ENCODE measurements at places on chromosomes 4 and X. TPM values are rescaled to one million over a fixed set of nuclear protein-coding genes. Genes with fewer than 3 reads are reported as not detected.

- DNase-seq = no peak
Measured at GRCh38 chr4:144181391-144181790, 40.9 kb upstream of the GYPA start.

DNA sequence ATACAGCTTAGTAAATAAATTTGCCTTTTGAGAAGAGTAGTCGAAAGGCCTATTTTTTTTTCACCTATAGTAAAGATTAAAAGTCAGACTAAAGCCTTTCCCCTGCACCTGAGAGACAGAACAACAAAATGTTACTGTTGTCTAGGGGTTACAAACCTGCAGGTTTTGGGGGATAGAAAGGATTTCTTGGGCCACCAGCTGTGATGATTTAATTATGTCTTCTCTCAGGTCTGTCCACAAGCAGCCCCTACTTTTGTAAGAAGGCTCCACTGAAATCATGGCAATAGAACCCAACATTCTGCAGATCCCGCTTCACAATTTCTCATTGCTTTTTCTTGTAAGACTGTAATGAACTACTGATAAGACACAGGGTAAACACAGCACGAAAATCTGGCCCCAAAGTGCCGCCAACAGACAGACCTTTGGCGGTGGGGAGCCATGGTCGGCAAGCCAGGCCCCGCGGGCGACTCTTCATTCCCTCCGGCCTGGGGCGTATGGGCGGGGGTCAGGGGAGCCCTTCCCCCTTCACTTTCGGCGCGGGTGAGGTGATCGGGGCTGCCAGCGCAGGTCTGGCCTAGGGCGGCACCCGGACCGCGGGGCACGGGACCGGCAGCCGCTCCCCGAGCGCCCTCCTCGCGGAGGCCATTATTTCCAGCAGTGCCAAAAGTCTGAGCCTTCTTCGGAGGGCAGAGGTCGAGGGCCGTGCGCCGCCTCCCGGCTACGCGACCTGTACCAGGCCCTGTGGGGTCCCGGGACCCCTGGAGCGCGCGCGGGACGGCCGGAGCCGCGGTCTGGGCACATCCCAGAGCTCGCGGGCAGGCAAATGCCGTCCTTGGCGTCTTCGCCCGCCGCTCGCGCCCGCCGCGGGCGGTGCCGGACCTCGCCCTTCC is 812 bp upstream of the KDM6A start:
- DNase-seq = no peak

- DNase-seq = no peak
Measured at GRCh38 chr4:145824463-145824862, 114.2 kb downstream of the ZNF827 start.

- DNase-seq = no peak
Measured at GRCh38 chr4:55675196-55675793, 39.2 kb upstream of the NMU start.

DNA sequence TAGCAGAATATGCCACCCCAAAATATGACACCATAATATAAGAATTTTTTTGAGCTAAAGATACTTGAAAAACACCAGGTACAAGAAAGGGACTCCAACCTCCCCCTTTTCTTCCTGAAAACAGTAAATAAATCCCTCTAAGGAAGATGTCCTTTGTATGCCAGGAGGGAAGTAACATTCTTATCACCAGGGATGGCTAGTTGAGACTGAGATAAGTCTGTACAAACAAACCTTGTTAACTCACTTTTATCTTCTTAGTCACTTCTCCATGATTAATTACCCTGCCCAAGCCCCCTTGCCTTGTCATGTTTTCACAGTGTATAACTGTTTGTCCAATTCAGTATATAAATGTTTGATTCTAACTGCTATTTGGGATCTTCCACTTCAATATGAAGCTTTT is 888.0 kb downstream of the PCDH18 start:
- no peak for DNase-seq

GRCh38 chr4:18057821-18058533 is 36.4 kb upstream of the LCORL start:
- DNase-seq = no peak

- DNase-seq = no peak
Measured at GRCh38 chr4:139676913-139677585, 11.4 kb downstream of the MGST2 start.

GRCh38 chr4:179307297-179308136 is 1865.3 kb upstream of the AGA start:
- DNase-seq = no peak

GRCh38 chrX:113770071-113770470 is 813.8 kb upstream of the HTR2C start:
- DNase-seq = no peak

- no peak for DNase-seq
Measured at GRCh38 chr4:7001271-7001670, 41.9 kb upstream of the TADA2B start.

DNA sequence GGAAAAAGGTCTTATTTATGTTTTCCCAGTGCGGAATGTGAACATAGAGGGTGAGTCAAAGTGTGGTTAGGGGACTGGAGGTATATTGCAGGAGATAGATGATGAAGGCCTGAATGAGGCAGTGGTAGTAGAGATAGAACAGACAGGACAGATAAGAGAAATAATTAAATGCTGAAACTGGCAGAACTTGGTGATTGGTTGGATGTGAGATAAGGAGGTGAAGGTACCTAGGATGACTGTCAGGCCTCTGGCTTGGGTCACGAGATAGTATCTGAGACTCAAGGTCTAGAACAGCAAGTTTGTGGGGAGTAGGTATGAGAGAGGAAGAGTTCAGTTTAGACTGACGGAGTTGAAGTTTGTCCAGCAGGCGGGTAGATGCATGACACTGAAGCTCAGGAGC is 3.5 kb downstream of the MND1 start:
- DNase-seq = no peak

GRCh38 chr4:55635741-55636655 is at the start of gene NMU:
Gene NMU, minus strand, starts transcription at chr4:55636298. Its CDS starts 106 bp downstream, at chr4:55636192.
- DNase-seq = no peak

DNA sequence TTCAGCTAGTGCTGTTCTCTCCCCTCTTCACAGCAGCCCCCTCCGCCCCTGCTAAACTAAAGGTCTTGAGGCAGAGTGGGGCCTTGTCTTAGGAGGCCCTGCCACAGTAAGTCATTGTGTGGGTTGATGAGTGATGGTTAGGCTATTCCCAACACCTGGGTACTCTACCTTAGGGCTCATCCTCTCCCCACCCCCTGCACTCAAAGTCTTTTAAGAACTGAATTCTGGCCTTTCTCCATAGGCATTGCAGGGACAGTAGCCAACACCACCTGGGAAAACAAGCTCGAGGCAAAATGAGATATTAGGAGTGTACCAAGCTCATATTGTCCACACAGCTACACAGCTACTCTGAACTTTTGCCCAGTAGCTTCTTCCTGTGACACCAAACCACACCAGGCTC is 42.5 kb downstream of the RAB40AL start:
- DNase-seq = no peak

DNA sequence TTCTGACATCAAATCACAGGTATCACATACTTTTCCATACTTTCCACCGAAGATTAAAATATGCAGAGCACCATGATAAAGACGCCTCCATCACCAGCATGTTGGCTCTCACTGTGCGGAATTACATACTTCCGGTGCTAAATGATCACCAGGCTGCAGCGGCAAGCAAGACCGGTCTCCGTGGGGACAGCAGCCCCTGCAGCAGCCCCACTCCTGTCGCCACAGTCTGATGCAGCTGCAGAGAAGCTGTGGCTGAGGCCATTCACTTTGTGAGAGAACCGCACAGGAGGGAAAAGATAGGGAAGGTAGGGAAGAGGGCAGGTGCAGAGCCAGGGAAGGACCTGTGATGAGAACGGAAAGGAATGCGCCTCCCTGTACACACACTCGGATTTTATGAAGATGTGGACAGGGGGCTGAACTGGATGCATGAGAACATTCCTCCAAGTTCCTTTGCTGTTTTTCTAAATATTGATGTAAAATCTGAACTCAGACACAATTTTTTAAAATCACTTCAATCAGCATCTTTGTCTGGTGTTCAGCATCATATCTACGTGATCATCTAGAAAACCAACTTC is 38.3 kb downstream of the AFAP1 start:
- DNase-seq = no peak

DNA sequence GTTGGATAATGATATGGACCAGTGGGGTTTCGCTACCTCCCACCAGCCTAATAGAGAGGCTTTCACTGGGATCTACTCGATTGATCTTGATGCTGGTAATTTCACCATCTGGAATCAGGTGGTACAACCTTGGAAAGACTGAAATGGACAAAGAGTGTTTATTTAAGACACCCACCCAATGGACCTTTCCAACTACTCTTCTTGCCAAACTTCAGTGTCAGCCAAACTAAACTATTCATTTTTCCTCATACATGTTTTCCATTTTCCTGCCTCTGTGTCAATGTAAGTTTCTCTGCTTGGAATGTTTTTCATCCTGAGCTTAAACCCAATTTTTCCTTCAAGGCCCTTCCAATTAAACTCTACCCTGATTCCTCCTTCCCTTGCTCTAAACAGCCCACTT is 92.6 kb downstream of the LNX1 start:
- DNase-seq = no peak

DNA sequence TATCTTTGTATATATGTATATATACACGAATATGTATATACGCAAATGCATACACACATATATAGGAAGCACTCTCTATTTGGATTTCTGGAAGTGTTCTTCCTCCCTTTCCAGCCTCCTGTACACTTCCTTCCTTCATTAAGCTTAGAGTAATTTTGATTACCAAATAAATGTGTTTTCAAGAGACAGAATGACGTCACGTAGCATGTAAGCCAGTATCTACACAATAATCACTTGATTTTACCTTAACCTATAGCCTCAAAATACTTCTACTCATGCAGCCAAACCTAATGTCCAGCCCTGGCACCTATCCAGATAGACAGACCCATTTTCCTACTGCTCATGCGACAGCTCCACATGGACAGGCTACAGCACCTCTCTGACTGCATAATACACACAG is 29.9 kb downstream of the MAGEA10 start:
- no peak for DNase-seq

GRCh38 chr4:173538909-173539445 is 8.9 kb upstream of the HAND2 start:
- no peak for DNase-seq

DNA sequence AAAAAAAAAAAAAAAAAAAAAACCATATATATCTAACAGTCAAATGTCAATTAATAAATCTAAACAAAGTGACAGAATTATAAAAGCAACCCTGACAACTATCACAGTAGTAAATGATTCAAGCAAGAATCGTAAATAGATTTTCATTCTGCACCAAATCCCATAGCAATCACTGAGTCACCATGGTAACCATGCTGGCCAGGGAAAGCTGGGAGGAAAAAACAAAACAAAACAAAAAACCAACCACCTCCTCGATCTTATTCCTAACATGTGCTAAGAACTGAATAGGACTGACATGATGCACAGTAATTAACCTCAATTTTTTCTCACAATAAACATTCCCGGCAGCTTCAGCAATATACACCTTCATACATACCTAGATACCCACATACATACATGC is 30.6 kb upstream of the RAB40A start:
- no peak for DNase-seq

DNA sequence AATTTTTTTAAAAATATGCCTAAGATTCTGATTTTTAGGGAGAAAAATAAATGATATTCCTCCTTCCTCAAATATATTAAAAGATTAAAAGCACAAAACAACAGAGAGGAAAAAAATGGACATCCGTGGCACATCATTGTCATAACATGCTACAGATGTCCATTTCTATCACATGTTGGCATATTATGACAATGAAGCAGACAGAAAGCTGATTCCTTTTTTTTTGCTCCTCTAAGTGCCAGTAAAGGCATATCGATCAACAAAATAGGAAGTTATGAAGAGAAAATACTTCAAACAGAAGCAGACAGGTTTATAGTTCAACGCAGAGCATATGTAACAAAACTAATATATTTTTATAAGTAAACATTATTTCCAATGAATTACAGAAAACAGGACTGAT is 11.2 kb downstream of the KLHL8 start:
- no peak for DNase-seq

DNA sequence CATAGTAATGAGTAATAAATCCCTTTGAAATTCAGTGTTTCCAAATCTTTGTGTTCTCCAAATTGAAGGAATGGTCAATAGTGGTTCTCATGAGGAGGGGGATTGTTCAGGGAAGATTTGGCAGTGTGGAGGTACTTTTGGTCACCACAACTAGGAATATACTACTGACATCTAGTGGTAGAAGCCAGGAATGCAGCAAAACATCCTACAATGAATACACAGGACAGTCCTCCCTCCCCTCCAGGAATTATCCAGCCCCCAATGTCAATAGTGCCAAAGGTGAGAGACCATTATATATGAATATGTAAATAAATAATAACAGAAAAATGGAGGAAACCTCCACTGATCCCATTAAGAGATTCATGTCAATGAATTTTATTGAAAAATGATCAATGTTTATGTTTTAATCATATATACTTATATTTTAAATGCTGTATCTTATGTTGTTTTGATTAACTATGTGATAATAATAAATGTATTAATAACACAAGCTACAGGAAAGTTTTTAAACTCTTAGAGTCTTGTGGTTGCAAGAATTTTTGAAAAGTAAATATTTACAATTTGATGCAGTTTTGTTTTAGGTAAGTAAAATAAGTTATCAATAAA is 14.4 kb upstream of the FAM9A start:
- DNase-seq = no peak

- no peak for DNase-seq
Measured at GRCh38 chr4:153084224-153084979, 119.8 kb upstream of the TRIM2 start.

DNA sequence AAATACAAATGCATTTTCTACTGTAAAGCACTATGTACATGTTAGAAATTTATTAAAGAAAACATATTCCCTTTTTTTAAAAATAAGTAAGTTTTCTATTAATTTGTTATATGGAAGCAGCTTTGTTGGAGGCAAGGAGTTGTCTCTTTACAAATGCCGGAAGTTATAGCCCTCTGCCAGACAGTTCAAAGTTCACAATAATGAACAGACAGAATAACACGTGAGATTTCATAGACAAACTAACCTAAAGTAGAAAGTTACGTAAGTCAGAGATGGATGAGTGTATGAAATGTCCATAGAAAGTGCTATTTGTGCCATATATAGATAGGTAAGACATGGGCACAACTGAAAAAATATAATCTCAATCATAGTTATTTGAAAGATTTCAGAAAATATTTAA is 43.9 kb upstream of the NEIL3 start:
- no peak for DNase-seq

DNA sequence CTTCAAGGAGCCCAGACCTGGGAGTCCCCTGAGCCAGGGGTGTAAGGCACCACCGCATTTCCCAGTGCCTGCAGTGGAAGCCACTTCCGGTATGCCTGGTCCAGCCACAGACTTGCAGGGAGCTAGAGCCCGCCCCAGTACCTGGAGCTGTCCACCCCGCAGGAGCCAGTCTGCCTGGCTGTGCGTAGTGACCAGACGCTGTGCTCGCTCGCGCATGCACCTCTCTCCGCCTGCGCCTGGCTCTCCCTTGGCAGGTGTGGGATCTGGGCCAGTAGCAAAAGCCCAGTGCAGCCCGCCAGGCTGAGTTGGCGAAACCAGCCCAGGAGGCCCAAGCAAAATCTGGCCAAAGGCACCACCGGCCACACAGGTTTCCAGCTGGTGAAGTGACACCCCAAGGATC is 973.7 kb upstream of the AGA start:
- DNase-seq = no peak

- DNase-seq = no peak
Measured at GRCh38 chr4:99117876-99118693, 26.0 kb downstream of the ADH4 start.

NEUROG2 gene
- total RNA-seq = not detected

NWD2 gene
- total RNA-seq = not detected

CXorf65 gene
- total RNA-seq = not detected

ARMCX4 gene
- 13.4 TPM for total RNA-seq

GRPR gene
- not detected for total RNA-seq

TBX22 gene
- total RNA-seq = not detected

SMIM10 gene
- total RNA-seq = 9.9 TPM

HUWE1 gene
- 169 TPM for total RNA-seq

FANCB gene
- total RNA-seq = 0.41 TPM

S100P gene
- not detected for total RNA-seq

TGIF2LX gene
- not detected for total RNA-seq

Data from thoracic aorta (tissue), 2 donors.